T1000 (cell line): ENCODE measurements at places on chromosomes 1 and 21.

DNA sequence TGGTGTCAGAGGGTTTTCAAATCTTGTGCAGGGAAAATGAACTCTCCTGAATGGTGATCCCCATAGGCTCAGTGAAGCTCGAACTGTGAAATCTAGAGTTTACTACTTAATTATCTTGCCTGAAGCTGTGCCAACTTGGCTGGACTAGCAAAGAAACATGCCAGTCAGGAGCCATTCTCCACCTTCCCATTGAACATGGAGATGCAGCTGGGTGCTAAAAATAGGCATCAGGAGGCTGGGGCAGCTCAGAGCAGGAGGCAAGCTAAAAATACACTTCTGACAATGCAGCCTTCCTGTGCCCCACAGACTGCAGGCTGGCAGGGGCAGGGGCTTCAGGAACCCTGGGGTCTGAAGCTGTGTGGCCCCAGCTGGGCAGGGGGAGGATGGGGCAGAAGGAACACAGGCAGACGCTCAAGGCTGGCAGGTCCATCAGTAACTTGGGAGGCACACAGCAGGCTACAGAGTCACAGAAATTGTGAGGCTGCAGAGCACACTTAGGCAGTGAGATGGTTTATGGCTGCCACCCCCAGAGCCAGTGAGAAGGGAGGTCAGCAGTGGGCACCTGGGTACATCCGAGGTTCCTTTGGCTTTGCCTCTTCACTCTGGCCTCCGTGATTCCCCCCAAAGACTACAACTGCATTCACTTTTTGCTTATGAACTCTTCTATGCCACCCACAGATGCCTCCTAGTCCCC lies 155.4 kb upstream of the KCND3 start:
- DNase-seq = no peak

DNA sequence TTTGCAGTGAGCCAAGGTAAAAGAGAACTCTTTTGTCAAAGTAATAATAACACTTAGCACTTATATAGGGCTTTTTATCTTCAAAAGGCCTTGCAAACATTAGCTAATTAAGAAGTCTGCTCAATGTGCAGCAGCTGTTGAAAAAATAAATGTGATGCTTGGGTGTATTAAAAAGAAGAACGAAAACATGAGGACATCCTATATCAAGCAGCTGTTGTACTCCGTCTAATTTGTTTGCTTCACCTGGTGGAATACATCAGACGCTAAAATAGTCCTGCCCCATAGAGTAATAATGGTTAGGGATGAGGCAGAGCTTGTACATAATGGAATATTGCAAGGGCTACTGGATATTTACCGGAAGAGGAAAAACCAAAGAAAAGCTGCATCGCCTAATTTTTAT lies 299.5 kb downstream of the ST6GALNAC3 start:
- DNase-seq = no peak

GRCh38 chr1:192010406-192010805 lies 147.9 kb upstream of the RGS18 start:
- DNase-seq = no peak

DNA sequence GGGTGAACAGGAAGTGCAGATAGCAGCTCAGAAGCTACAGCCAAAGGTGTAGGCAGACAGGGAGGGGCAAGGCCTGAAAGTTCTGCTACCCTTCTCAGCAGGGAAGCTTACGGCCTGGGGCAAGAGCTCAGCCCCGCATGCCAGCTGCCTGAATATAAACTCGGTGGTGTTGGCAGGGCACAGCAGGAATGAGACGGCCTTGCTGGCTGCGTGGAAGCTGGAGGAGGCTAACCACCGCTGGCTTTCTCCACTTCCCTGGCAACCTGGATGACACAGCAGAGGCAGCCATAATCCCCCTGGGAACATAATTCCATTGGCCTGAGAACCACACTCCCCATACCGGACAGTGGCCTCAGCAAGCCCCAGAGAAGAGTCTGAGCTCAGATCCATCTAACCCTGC lies 81.9 kb upstream of the PRRC2C start:
- DNase-seq = peak; percentile 66

DNA sequence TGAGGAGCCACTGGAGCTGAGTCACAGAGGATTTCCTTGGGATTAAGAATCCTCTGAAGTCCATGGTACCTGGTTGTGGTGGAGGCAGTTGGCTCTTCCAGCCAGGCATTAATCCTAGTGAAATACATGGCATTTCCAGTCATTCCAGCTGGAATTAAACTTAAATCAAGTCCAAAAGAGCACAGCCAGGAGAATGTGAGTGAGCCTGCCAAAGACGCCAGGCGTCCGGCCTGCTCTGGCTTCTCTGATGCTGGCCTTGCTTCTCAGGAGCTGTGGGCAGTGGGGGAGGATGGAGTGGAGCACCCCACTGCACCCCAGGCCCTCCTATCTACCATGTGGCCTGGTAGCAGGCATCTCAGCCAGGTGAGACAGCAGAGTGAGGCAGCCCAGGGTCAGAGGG lies 23.4 kb upstream of the TENT5C start:
- DNase-seq = no peak

DNA sequence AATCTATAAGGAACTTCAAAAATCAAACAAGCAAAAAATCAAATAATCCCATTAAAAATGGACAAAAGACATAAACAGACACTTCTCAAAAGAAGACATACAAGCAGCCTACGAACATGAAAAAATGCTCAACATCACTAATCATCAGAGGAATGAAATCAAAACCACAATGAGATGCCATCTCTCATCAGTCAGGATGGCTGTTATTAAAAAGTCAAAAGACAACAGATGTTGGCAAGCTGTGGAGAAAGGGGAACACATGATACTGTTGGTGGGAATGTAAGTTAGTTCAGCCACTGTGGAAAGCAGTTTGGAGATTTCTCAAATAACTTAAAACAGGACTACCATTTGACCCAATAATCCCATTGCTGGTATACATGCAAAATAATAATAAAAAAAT lies 226.4 kb downstream of the S1PR1 start:
- DNase-seq = no peak

GRCh38 chr1:118974661-118975060 lies 13.5 kb downstream of the TBX15 start:
- no peak for DNase-seq

DNA sequence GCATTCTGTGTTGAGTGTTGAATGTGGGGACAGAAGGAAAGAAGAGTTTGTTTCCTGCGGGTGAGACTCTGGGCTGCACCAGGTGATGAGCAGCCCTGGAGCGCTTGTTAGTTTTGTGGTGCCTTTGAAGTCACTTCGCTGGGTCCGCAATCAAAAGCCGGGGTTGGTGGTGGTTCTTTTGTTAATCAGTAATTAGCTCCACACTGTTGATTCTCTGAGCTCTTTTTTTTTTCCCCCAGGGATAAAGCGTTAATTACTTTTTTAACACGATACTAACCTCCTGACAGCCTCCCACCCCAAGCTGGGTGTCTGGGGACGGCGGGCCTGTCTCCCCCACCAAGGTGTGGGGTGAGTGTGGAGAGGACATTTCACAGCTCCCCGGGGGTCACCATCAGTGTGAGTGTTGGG lies 56.6 kb downstream of the AGPAT3 start:
- no peak for DNase-seq

DNA sequence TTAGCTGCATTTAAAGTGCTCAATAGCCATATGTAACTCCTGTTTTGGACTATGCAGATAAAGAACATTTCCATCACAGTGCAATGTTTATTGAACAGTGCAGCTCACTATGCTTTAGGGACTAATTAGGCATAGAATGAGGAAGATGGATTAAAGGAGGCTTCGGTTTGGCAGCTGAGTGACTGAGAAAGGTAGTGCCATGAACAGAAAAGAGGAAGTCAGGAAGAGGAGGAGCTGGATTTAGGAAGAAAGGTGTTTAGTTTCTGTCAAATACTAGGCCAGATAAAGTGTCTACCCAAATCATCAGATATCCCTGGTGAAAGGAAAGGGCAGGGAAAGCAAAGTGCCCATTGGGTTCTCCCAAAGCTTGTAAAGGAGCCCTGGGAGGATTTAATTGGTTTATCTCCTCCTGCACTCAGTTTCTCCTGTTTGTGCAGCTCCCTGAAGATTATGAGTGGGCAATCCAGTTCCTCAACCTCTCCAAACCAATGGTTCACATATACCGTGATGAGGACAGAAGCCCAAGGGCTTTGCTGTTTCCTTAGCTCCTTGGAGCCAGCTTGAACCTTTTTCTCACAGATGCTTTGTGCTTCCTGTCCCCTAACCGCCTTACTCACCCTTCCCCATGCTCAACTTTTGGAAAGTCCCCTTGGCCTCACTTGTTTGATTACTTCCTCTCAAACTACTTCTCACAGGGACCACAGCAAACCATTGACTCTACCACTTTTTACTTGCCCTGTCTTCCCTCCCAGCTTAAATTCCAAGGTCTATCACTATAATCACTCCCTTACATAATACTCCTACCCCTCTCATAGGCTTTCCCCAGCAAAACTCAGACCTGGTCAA lies 3.5 kb upstream of the RAP1A start:
- DNase-seq = no peak

- DNase-seq = no peak
These were observed 50.0 kb downstream of the TNR start for GRCh38 chr1:175693364-175693763.

GRCh38 chr21:24372506-24372905 lies 1234.8 kb downstream of the MRPL39 start:
- DNase-seq = no peak

- peak; percentile 60 for DNase-seq
These were observed 11.3 kb downstream of the MAP7D1 start for GRCh38 chr1:36166938-36167905.
